Activated CD4-positive, alpha-beta T cell treated with anti-CD3 and anti-CD28 coated beads for 36 hours (primary cell): ENCODE measurements at places on chromosomes 6 and 20. TPM values are rescaled to one million over a fixed set of nuclear protein-coding genes. Genes with fewer than 3 reads are reported as not detected.

- no peak for DNase-seq
- H3K36me3 ChIP-seq: peaks cover 16% of the 10 kb centered on the region
- no peak overlapping the region for H3K27ac ChIP-seq
- H3K4me1 ChIP-seq: peaks cover 55% of the 10 kb centered on the region
- H3K27me3 ChIP-seq: no peaks in the 10 kb centered on the region
Measured at GRCh38 chr6:37979392-37980221, 160.1 kb downstream of the ZFAND3 start.

DNA sequence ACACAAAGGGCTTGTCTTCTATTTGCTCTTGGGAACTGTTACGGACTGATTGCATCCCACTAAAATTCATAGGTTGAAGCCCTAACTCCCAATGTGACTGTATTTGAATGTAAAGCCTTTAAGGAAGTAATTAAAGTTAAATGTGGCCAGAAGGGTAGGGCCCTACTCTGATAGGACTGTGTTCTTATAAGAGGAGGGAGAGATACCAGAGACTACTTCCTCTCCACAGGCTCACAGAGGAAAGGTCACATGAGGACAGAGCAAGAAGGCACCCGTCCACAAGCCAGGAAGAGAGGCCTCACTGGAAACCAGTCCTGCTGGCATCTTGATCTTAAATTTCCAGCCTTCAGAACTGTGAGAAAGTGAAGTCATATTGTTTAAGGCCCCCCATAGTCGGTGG, 211.9 kb downstream of the CDH26 start:
- H3K27ac ChIP-seq: no peak overlapping the region
- no peaks in the 10 kb centered on the region for H3K36me3 ChIP-seq
- no peak overlapping the region for H3K4me3 ChIP-seq
- H3K27me3 ChIP-seq: no peaks in the 10 kb centered on the region
- H3K4me1 ChIP-seq: no peaks in the 10 kb centered on the region

DNA sequence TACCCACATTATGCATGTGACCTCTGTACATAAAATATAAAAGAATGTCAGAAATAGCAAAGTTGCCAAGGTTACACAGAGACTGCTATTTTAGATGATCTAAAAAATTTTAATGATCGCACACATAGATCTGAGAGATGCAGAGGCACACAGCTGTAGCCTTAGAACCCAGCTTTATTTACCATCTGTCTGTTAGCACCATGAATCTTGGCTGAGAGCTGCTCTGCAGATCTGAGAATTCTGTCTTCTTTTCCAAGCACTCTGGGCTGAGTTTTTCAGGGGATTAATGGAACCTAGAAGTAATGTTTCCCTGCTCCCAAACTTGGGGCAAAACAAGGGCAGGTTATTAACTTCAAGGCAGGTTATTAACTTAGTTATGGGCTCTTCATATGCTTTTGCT, 248.7 kb upstream of the JAG1 start:
- H3K4me1 ChIP-seq: no peaks in the 10 kb centered on the region
- no peak overlapping the region for H3K27ac ChIP-seq
- DNase-seq: no peak
- H3K4me3 ChIP-seq: no peak overlapping the region

- peaks cover 9% of the 10 kb centered on the region for H3K27me3 ChIP-seq
- DNase-seq: no peak
- no peak overlapping the region for H3K27ac ChIP-seq
- no peak overlapping the region for H3K4me3 ChIP-seq
Measured at GRCh38 chr6:12529364-12530019, 187.1 kb upstream of the PHACTR1 start.

The ARMH2 gene
- not detected for total RNA-seq
